B cell (primary cell): ENCODE measurements at places on chromosomes 3 and 15. TPM values are rescaled to one million over a fixed set of nuclear protein-coding genes. Genes with fewer than 3 reads are reported as not detected.

- DNase-seq: no peak
These were observed 262.9 kb downstream of the IL5RA start for GRCh38 chr3:2847062-2847841.

GRCh38 chr3:72238010-72238691 lies 453.2 kb upstream of the PROK2 start:
- DNase-seq: no peak

DNA sequence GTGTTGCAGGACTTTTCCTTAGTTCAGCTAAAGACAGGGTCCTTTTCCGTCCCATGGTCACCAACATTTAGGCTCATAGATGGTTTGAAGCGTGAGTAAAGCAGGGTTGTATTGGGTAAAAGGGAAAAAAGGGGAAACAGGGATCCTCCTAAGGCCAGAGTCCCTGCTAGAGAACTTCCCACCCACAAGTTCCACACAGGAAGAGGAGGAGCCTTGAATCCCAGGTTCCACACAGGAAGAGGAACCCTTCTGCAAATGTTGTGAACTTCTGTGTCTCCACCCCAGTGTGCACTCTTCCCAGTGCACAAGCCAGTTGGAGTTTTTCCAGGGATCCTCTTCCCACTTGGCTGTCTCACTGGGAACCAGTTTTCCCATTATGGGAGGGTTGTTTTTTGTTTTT lies 27.6 kb upstream of the ATP8B4 start:
- DNase-seq: no peak

The CMTM7 gene
- total RNA-seq: 68.4 and 71.5 TPM in 2 replicates

- DNase-seq: peak; percentile 57
These were observed 125.0 kb downstream of the ZNF280D start for GRCh38 chr15:56608140-56608778.

DNA sequence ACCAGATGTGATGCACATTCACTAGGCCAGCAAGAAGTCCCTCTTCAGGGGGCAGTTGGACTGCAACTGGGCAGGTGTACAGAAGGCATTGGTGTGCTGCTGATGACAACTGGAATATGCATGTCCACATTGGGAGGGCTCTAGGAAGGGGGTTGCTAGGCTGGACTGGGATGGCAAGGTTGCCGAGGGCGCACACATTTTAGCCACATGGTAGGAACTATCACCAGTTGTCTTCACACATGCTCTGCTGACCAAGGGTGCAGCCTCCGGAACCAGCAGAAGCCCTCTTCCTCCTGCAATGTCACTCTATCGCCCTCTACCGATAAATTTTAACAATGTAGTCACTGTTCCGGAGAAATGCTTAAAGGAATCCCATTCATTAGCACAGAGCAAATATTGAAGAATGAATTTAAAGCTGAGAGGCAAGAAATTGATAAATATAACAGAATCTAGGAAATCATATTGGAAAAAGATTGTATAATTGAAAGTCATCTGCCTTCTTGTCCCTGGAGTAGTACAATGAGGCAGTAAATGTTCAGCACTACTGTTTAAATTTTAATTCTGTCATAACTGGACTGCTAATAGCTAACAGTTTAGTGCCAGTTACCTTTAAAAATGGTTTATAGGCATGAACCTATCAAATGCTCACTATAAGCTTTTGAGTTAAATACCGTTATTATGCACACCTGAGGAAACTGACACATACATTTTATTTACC lies 22.6 kb upstream of the LYSMD4 start:
- peak; percentile 82 for DNase-seq

GRCh38 chr3:150050510-150050909 lies 79.8 kb upstream of the PFN2 start:
- DNase-seq: no peak

GRCh38 chr15:43218908-43219706 lies 1.7 kb downstream of the EPB42 start:
- DNase-seq: no peak

- no peak for DNase-seq
These were observed 105.4 kb downstream of the HMG20A start for GRCh38 chr15:77525907-77526594.

DNA sequence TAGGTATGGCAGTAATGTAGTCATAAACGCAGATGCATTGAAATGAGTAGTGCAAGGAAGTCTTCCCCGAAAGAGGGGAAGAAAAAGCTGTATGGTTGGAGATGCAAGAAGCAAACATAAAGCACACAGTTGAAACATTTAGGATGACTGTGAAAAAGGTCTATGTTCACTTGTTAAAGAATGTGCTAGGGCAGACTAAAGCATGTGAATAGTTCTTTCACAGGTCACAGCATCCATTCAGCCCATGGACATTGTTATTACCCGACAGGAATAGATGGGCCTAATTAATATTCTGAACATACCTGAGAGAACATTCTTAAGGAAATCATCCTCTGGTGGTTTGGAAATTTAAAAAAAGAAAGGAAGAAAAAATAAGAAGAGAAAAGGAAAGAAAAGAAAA lies 595.2 kb downstream of the ZIC1 start:
- no peak for DNase-seq

- no peak for DNase-seq
These were observed 6.9 kb upstream of the UBE2E1 start for GRCh38 chr3:23798876-23799275.

The TWF2 gene
- total RNA-seq: 53.5 and 60.3 TPM in 2 replicates

The UROC1 gene
- total RNA-seq: not detected in 2 replicates

GRCh38 chr3:23669541-23670255 lies 136.1 kb upstream of the UBE2E1 start:
- no peak for DNase-seq

The GOLGA8O gene
- total RNA-seq: 0.71 and 1.2 TPM in 2 replicates

GRCh38 chr3:186693843-186694242 lies 23.3 kb upstream of the KNG1 start:
- no peak for DNase-seq

DNA sequence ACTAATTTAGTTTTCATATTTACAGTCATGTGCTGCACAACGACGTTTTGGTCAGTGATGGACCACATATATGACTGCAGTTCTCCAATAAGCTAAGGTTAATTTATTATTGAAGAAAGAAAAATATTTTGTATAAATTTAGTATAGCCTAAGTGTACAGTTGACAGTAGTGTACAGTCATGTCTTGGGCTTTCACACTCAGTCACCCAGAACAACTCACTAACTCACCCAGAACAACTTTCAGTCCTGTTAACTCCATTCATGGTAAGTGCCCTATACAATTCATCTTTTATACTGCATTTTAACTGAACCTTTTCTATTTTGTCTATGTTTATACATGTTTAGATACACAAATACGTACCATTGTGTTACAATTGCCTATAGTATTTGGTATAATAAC lies 3.8 kb upstream of the GABRR3 start:
- no peak for DNase-seq

- DNase-seq: no peak
These were observed 33.5 kb downstream of the HMCES start for GRCh38 chr3:129312021-129312639.

- no peak for DNase-seq
These were observed 36.9 kb downstream of the GALNT15 start for GRCh38 chr3:16211176-16211904.

DNA sequence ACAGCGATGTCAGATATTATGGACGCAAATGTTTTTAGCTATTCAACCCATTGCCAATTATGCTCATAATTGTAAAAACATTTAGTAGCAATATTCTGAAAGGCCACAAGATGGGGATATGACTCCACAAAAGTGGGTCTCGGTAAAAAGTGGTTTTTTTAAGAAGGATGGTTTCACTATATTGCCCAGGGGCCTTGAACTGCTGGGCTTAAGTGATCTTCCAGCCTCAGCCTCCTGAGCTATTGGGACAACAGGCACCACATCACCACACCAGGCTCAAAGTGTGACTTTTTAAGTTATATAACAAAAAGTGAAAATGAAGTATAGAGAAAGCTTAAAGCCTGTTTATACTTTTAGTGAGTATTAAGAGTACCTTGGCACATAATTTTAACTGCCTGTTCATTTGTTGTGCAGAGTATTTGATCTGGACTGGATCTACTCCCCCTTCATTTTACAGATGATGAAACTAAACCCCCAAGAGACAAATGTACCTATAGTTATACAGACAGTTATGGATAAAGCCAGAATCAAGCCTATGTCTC lies 9.4 kb downstream of the NAA50 start:
- peak; percentile 80 for DNase-seq

The C3orf62 gene
- total RNA-seq: 7.8 and 10.4 TPM in 2 replicates

The THRB gene
- total RNA-seq: 0.86 and 1.2 TPM in 2 replicates

- no peak for DNase-seq
These were observed 444.7 kb downstream of the ERC2 start for GRCh38 chr3:56023546-56023945.
